ENCODE measurements at places on chromosomes 4 and X.

- DNase-seq, result no peak
Measured at GRCh38 chr4:82891707-82892466, 934 bp upstream of the SEC31A start.

- DNase-seq, result no peak
Measured at GRCh38 chr4:156896527-156896926, 75.1 kb downstream of the PDGFC start.

- no peak for DNase-seq
Measured at GRCh38 chr4:13559413-13559812, 15.1 kb upstream of the NKX3-2 start.

DNA sequence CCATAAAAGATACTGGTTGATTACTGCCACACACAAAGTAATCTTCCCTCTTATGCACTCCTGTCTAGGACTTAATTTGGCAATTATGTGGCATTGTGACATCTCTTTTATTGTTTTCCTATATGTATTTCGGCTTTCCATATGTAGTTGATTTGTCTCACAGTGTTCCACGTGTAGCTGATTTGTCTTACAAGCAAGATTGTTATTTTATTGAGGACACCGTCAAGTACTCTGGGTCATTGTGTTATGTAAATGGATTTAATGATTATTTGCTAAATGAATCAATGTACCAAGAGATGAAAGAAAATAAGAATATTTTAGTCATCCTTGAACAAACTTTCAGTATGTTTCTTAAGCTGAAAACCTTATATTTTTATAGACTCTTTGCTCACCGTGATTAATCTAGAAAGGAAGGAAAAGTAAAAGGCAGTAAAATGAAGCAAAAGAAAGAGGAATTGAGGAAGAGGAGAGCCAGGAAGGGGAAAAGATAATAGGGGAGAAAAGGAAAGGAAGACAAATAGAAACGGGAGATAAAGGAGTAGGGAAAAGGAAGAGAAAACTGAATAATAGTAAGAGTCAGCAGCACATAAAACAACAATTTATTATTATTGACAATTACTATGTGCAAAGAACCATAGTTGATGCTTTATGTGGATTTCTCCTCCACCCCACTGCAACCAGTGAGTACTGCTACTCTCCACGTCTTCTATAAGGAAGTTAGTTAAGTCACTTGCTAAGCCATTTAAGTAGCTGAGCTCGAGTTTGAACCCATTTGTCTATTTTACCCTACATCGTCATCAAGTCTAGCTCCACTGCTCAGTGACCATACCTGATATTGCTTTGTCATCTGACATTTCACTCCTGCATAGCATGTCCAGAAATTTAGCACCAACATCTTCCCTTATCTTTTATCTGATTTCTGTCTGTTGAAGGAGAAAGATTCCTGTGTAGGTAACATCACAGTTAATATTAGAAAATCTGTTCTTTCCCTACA, 336.5 kb downstream of the BMPR1B start:
- DNase-seq, result no peak

DNA sequence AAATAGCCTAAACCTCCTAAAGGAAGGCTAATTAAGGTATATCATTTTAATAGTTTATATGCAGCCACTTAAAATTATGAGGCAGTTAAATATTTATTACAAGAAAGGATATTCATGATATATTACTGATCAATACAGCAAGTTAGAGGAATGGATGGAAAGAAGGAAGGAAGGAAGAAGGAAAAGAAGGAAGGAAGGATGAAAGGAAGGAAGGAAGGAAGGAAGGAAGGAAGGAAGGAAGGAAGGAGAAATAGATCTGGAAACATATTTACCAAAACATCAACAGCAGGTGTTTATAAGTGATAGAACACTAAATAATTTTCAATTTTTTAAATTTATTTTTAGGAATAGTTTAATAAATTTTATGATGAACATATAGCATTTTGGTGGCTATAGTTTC, 17.5 kb downstream of the SLC7A11 start:
- DNase-seq, result no peak

GRCh38 chr4:106565727-106566126, 197.1 kb upstream of the GIMD1 start:
- no peak for DNase-seq

- DNase-seq, result no peak
Measured at GRCh38 chr4:7007142-7007907, 35.8 kb upstream of the TADA2B start.

- DNase-seq, result no peak
Measured at GRCh38 chr4:113858924-113859323, 97.4 kb upstream of the CAMK2D start.

DNA sequence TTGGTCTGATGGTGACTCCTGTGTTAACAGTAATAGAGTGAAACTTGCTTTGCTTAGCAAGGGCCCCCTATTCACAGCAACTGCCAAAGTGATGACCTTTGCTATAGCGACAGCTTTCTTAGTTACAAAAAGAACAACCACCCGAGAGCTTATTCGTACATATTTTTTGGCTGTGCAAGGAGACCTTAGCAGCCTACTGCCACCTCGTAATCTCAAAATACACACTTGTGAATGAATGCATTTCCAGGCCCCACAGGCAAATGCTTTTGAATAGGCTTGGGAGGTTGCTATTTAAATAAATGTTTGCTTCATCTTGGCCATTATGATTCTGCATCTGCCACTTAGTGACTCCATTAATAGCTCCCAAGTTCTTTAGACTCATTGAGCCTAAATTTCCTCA, 47.4 kb downstream of the CCDC149 start:
- no peak for DNase-seq

GRCh38 chr4:107966903-107967302, 22.8 kb upstream of the HADH start:
- DNase-seq, result no peak

DNA sequence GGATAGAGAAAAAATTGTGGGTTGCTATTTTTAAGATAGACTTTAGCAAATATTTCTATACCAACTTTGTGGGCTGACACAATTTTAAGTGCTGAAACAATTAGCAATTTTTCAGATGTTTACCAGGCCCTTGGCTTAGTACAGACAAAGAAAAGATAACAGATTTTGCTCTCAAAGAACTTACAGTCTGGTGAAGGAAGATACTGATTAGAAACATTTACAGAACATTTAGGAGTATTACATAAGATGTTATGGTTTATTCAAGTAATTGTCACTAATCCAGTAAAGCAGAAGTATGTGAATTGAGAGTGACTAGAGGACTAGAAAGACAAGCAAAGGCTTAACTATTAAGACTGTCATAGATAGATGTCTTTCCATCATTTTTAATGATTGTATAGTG, 35.3 kb upstream of the NDUFC1 start:
- no peak for DNase-seq

DNA sequence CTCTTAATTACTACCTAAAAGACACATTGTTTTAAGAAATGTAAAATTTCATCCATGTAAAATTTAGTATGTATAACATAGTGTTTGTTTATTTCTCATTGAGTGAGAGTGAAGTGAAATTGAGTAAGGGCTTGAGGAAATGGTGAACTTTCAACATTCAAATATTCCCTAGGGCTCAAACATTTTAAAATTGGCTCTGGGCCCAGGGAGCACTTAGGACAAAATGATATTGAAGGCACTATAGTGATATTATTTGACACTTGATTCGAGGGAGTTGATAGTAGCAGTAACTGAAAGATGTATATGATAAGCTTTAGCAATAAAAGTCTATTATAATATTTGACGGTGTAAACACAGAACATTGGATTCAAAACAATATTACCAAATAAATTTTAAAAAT, 1244.0 kb upstream of the TENM3 start:
- DNase-seq, result no peak

DNA sequence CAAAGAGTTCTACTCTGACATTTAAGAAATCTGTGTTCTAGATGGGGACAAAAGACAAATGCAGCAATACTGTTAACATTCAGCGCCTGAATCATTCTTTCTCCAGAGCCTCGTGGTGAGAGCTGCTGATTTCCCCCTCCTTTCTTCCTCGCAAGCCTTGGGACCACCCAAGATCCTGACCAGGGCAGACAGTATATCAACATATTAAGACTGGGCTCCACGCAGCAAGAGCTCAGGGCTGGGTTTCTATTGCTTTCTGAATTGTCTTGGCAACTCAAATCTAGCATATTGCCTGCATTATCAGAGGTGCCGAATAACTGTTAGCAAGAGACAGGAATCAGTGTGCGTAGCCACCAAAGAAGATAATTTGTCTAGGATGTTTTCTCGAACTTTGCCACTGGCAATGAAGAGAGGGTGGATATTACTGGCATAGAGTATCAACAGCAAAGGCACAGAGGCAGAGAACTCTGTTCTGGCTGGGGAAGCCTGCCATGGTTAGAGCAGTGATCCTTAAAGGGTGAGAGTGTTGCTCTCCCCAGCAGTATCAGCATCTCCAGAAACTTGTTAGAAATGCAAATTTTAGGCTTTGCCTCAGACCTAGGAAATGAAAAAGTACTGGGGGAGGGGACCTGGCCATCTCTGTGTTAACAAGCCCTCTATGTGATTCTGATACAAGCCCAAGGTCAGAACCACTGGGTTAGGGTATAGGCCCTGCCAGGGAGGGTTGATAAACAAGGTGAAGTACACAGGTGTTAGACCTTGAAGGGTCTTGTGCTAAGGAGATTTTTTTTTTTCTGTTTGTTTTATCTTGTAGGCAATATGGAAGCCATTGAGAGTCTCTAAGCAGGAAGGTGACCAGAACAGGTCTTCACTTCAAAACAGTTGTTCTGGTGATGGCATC, 46.2 kb upstream of the MID1IP1 start:
- DNase-seq, result no peak

DNA sequence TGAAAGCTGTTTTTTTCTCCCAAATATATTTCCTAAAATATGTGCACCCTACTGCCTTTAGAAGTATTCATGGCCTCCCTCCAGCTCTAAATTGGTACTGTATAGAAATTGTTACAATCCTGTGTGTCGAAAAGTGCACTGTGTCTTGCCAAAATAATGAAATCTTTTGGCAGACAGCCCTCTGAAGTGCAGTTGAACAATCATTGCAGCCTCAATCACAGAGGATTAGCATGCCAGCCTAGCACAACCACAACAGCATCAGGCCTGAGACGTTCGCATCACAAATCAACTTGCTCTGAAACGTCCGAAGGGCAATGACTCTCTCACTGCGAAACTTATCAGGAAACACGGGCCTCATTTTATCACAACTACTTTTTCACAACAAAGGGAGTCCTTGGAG, 99.0 kb downstream of the ANOS1 start:
- no peak for DNase-seq

- DNase-seq, result no peak
Measured at GRCh38 chr4:40466789-40467188, 131.7 kb downstream of the CHRNA9 start.

DNA sequence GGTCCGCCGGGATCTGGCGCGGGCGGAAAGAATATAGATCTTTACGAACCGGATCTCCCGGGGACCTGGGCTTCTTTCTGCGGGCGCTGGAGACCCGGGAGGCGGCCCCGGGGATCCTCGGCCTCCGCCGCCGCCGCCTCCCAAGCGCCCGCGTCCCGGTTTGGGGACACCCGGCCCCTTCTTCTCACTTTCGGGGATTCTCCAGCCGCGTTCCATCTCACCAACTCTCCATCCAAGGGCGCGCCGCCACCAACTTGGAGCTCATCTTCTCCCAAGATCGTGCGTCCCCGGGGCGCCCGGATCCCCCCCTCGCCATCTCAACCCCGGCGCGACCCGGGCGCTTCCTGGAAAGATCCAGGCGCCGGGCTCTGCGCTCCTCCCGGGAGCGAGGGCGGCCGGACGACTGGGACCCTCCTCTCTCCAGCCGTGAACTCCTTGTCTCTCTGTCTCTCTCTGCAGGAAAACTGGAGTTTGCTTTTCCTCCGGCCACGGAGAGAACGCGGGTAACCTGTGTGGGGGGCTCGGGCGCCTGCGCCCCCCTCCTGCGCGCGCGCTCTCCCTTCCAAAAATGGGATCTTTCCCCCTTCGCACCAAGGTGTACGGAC, 482 bp upstream of the SHOX start:
- no peak for DNase-seq

- no peak for DNase-seq
Measured at GRCh38 chr4:68905939-68906779, 45.4 kb downstream of the UGT2A3 start.

GRCh38 chrX:51889851-51890250, 3.6 kb upstream of the MAGED1 start:
- DNase-seq, result no peak

- DNase-seq, result no peak
Measured at GRCh38 chrX:131216828-131217227, 72.3 kb downstream of the IGSF1 start.

GRCh38 chr4:47442980-47443379, 20.5 kb downstream of the COMMD8 start:
- no peak for DNase-seq

DNA sequence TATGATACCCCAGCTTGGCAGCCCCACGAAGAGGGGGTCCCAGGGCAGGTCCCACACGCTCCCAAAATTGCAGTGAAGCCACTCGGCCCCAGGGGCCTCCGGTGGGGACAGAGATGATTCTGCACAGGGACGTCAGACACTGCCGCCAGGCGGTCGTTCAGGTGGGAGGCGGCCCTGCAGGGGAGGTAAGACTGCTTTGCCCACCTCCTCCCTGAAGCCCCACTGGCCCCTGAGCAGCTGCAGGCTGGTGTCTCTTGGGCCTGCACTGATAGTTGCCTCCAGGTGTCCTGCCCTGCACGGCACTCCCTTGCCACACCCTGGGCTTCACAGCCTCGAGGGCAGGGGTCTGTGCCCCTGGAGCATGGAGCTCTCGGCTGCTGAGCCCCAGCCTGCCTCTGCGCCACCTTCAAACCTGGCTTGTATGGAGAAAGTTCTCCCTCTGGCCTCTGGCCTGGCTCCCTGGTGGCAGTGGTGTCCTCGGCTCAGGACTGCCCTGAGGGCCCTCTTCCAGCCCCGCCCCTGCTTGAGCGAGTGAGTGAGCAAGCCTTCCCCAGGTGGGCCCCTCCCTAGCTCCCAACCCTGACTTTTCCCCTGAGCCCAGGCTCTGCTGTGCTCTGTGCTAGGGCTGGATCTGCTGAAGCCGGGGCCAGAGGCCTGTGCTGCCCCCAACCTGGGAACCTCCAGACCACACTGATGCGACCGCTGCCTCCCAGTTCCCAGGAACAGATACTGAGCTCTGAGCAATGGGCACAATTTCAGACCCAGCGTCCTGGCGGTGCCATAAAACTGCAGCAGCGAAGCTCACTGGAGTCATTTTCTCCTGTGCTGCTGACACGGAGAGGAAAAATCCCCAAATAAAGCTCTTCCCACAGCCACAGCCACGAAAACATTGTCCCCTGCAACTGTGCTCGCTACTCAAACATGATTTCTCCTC, 16.1 kb downstream of the ADRA2C start:
- no peak for DNase-seq

DNA sequence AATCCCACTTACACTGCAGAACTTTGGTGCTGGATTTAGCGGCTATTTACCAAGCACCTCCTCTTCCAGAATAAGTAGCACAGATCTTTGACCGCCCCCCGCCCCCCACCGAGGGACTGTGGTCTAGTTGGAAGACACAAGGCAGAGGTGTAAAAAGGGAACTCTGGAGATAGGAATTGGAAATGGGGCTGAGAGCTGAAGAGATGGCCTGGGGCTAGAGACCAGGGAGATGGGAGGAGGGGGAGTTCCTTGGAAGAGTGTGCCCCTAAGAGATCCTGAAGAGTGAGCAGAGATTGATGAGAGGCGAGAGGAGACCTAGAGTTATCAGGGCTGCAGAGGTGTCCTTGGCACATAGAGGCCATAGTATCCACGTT, 55.3 kb downstream of the TBL1X start:
- no peak for DNase-seq

Data from activated CD4-positive, alpha-beta T cell treated with anti-CD3 and anti-CD28 coated beads, Interleukin-2, amount 10 ng/mL, durations not matched to agents 7 days and 5 days (primary cell).